ENCODE measurements at places on chromosomes 11 and 22.

- DNase-seq, result no peak
These were observed 7.9 kb downstream of the PPIL2 start for GRCh38 chr22:21673534-21674321.

- DNase-seq, result peak; percentile 39
These were observed 14.2 kb upstream of the ST14 start for GRCh38 chr11:130145311-130145812.

DNA sequence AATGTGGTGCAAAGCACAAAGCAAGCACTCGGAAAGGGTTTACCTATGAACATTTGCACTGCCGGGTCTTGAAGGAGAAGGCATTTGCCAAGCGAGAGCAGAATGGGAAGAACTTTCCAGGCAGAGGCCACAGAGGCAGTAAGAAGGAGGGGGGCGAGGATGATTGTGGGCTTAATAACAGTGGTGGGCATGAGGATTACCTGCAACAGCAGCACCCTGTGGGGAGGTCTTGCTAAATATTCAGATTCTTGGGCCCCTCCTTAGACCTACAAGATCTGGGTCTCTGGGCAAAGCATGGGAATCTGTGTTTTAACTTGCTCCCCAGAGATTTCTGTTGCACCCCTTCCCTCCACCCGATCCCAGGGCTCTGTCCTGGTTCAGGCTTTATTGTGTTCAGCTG, 75.1 kb upstream of the ZBED5 start:
- DNase-seq, result no peak

GRCh38 chr11:8913961-8914660, 3.1 kb downstream of the AKIP1 start:
- DNase-seq, result peak; percentile 58

DNA sequence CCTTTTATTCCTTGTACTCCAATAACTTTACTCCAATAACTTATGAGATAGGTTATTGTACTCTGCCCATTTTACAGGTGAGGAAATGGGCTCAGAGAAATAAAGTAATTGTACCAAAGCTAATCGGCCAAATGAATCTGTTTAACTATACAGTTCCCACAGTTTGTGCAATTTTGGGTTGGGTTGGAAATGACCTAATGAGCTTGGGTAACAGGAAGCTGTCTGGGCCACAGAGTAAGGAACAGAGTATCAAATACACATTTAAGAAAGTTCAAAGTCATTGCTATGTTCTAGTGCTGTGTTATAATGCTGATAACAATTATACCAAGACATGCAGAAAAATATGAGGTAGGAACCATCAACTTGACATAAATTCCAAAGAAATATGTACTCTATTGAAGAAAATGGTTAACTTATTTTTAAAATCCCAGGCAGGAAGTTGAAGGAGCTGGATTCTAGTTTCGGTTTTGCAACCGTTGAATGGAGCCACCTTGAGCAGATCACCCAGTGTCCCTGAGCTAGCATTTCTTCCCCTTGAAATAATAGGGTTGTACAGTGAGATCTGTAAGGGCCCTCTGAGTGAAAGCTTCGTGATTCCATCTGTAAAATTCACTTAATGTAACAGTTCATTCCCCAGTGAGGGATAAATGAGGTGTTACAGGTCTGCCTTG, 360.9 kb upstream of the NARS2 start:
- no peak for DNase-seq

GRCh38 chr11:65290448-65291165, 24.1 kb upstream of the CDC42EP2 start:
- peak; percentile 89 for DNase-seq

- DNase-seq, result no peak
These were observed 1396.8 kb downstream of the LRRC4C start for GRCh38 chr11:40062616-40063015.

GRCh38 chr11:30254307-30255298, 23.8 kb downstream of the FSHB start:
- DNase-seq, result no peak

GRCh38 chr11:68767672-68768071, 16.4 kb upstream of the TESMIN start:
- DNase-seq, result no peak

DNA sequence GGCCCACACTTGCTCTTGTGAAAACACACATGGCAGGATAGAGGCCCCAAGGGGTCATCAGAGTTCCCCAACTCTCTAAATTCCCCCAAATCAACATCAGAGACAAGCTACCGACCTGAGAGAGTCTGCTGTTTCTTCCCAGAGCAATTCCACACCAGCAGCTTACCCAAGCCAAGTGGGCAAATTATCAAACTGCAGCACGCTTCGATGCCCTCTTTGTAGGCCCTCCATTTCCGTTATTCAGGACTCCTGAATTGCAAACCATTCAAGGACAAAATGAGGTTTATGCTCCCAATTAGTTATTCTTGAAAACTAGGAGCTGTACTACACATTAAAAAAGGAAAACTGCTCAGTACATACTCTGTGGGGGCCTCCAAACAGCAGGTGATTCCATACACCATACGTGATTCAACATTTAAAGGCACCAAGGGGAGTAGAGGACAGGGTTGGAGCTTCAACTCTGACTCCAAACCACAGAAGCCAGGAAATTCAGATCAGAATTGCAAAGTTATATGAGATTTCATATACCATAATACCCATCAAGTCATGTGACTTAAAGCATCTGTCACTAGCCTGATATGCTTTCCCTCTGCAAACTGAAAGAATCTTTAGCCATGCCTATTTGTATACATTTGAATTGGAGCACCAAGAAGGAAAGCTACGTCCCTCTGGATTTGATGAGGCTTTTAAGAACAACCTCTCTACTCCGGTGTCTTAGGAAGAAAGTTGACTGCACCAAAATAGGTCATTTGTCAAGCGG, 234.8 kb downstream of the CADM1 start:
- DNase-seq, result no peak

DNA sequence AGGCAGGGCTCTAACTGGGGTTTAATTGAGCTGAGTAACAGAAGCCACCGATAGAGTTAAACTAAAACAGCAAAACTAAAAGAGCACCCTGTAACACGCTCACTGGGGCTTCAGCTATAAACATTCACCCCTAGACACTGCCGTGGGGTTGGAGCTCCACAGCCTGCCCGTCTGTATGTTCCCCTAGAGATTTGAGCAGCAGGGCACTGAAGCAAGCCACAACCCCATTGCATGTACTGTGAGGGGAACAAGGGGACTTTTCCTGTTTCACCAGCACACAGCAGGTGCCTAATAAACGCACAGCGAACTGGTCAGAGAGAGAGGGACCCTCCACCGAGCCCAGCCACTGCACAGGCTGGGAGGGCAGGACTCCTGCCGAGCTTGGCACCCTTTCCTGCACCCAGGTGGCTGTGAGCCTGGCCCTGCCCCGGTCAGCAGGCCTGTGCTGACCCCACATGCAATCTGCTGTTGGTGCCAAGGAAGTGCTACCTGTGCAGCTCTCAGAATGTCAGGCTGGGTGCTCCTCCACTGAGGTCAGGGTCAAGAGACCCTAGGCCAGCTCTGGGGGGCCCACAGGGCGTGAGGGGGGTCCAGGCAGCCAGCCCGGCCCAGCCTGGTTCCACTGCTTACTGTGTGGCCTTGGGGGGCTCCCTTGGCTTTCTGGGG, 31.9 kb downstream of the RTN4R start:
- no peak for DNase-seq

GRCh38 chr11:76637491-76638269, 32.9 kb downstream of the LRRC32 start:
- no peak for DNase-seq

DNA sequence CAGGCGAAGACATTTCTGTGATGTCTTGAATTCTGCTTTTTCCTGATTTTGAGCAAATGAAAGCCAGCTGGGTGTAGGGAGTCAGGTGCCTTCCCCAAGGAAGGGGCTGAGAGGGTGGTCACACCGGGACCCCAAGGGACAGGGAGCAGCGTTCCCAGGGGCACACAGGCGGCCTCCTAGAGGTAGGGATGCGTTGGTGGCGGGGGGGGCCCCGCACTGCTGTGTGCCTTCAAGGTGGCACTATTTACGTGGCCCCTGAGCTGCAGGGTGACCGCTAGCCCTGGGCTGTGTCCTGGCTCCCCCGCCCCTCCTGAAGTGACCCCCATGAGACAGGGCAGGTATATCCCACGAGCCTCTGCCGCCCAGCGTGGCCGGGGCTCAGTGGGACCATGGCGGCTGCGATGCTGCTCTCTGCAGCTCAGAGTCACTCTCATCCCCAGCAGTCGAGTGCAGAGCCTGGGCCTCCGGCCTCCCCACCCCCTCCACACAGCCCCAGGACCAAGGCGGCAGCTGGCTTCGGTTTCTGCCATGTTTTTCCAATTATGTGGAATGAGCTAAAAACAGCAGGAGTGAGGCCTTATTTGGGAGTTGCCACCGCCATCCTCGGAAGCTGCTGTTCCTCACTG, 60.9 kb downstream of the LRP5 start:
- no peak for DNase-seq

- no peak for DNase-seq
These were observed 105.9 kb upstream of the C11orf58 start for GRCh38 chr11:16632295-16633200.

DNA sequence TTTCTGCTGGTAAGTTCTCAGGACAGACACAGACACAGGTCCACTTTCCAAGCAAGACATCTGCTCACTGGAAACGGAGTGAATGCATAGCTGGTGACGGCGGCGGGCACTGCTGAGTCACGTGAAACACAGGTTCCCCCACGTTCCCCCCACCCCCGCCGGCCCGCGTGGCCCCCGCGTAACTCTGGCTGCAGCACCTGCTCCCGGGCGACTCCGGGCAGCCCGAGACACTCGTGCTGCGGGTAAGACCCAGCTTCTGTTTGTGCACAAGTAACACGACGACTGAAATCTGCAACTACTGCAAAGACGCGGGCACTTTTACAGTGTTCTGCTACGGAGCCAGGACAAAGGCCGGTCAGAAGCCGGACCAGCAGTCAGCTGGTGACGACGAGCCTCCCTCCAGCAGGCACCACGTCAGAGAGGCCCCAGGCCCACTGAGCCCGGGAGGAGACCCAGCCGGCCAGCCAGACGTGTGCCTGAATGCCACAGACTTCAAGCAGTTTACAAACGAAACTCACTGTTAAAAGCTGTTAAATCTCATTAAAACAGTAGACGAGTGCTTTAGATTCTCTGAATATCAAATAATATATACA, 12.9 kb upstream of the ARFGAP3 start:
- no peak for DNase-seq

DNA sequence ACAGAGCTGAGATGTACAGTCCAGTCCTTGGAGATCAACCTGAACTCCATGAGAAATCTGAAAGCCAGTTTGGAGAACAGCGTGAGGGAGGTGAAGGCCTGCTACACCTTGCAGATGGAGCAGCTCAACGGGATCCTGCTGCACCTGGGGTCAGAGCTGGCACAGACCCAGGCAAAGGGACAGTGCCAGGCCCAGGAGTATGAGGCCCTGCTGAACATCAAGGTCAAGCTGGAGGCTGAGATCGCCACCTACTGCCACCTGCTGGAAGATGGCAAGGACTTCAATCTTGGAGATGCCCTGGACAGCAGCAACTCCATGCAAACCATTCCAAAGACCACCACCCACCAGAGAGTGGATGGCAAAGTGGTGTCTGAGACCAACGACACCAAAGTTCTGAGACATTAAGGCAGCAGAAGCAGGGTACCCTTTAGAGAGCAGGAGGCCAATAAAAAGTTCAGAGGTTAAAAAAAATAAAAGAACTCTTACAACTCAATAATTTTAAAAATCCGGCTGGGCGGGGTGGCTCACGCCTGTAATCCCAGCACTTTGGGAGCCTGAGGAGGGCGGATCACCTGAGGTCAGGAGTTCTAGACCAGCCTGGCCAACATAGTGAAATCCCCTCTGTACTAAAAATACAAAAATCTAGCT, 69.9 kb upstream of the RTL6 start:
- DNase-seq, result no peak

- no peak for DNase-seq
These were observed 17.7 kb downstream of the CTNND1 start for GRCh38 chr11:57779276-57779675.

GRCh38 chr11:86214710-86215109, 29.8 kb upstream of the EED start:
- no peak for DNase-seq

GRCh38 chr11:78857688-78858087, 283.0 kb upstream of the NARS2 start:
- DNase-seq, result no peak

DNA sequence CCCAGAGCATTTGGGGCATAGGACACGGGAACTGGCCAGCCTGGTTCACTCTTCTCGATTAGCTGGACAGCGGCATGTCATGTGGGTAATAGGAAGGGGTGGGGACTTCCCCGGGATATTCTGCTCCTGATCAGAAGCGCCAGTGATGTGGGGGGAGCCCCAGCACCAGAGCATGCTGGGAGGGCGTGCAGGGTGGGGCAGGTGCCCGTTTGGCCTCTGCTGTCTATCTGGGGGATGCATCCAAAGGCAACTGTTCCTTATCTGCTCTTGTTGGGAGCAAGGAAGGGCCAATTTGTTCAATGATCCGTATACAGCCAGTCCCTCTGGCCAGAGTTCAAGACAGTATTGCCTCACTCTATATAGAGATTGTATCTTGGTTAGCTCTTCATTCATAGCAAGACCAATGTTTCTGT, 43.6 kb downstream of the PPARA start:
- DNase-seq, result no peak

DNA sequence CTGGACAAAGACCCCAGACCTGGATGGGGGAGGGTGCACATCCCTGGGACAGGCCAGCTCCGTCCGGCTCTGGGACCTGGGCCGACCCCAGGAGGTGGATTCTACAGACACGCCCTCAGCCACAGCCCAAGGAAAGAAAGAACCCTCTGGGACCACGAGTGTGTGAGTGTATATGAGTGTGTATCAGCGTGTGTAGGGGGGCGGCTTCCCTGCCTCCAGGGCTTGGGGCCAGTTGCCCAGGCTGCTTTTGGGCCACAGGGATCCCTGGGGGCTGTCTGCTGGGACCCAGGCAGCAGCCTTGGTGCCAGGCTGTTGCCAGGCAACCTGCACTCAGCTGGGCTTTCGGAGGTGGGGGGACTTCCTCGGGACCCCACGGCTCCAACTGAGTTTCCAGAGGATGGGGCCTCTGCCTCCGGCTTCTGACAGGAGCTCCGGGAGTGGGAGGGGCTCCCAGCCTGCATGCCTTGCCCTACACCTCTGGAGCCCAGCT, 8.9 kb downstream of the DUSP8 start:
- DNase-seq, result no peak

GRCh38 chr11:91421641-91422040, 803.0 kb upstream of the FAT3 start:
- DNase-seq, result no peak

- DNase-seq, result no peak
These were observed 52.1 kb upstream of the WNT7B start for GRCh38 chr22:46029036-46029435.

DNA sequence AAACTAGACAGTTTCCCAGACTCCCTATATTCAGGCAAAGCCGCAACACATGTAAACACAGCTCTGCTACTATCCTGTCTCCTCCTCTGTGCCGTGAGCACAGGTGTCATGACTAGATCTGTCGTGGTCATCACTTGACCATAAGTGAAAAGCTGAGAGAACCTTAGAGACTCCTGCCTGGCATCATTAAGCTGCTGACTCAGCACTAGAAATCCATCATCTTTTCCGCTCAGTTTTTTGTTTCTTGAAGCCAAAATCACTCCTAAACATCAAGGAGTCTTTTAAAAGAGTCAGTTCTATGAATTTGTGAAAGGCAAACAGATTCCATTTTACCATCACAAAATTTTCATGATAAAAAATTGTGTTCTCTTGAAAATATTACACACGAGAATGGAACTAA, 102.5 kb upstream of the TP53AIP1 start:
- DNase-seq, result no peak
